ENCODE measurements at places on chromosomes 5 and 9.
A peak's percentile ranks its signal among the peaks of the same experiment; 100 is the strongest.

GRCh38 chr5:15893866-15894265 is 285.7 kb downstream of the MARCHF11 start:
- DNase-seq: no peak

DNA sequence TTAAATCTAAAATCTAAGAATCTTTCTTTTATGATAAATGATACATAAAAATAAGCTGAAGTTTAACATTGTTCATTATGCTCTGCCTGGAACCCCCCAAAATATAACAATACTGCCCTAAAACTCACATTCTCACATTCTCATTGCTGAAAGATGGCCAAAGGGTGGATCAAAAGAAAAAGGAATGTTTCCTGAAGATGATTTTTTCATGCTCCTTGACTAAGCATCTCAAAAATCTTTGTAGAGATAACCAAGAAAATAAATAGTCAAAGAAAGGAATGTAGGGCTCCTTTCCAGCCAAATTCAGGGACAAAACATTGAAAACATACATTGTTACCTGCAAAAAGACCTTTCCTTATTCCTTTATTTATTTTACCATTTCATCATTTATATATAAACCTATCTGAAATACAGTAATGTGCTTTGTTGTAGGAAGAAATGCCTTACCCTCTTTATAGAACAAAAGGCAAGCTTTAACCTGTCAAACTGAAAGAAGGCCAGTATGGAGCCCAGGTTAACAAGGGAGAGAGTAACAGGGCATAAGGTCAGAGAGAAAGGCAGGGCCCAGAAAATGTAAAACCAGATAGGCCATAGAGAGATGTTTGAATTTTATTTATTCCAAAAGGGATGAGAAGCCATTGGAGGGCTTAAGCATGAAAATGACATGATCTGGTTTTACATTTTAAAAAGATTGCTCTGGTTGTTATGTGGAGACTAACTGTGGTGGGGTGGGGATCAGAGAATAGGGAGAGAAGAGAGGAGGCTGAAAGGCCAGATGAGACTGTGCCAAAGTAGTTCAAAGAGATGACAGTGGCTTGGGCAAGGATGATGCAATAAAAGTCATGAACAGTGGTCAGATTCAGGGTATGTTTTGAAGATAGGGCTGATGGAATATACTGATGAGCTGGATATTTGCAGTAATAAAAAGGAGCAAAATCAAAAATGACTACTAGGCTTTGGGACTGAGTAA is 37.3 kb upstream of the CDK5RAP2 start:
- no peak for DNase-seq

- DNase-seq: no peak
Measured at GRCh38 chr5:143513720-143514119, 110.2 kb upstream of the NR3C1 start.

DNA sequence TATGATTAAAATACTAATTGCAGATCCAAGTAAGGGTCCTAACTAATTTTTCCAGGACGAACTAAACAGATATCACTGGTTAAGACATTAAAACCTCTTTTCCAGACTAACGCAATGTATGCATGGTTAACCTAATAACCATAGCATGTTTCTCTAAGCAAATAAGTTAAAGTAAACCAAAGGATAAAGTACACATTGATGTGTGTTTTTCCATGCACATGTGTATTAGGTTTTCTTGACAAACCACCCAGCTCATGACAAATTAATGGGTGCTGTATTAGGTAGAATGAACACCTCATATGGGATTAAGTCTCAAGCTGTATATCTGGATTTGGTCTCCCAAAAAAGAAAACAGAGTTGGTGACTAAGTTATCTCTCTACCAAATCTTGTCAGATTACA is 45.6 kb downstream of the ANKH start:
- DNase-seq: no peak

DNA sequence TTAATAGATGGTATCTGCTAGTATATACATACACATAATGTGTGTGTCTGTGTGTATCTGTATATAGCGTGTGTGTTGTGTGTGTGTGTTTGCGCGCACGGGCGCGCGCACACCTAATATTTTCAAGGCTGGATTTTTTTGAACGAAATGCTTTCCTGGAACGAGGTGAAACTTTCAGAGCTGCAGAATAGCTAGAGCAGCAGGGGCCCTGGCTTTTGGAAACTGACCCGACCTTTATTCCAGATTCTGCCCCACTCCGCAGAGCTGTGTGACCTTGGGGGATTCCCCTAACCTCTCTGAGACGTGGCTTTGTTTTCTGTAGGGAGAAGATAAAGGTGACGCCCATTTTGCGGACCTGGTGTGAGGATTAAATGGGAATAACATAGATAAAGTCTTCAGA is 757 bp downstream of the FXN start:
- DNase-seq: no peak

DNA sequence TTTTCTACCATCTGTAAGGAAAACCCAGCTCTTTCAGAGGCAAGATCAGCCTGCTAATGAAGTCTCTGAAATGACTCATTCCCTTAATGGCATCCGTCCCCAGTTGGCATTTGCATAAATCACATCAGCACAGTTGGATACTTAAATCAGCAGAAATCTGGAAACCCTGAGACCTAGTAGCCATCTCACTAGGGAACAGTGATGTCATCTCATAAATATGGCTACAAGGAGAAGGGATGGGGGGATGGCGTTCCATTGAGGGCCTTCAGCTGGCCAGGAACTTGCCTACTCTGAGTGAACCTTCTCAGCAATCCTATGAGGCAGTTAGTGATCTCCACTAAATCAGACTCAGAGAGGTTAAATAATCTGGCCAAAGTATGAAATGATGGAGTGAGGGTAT is 81.8 kb downstream of the CMYA5 start:
- DNase-seq: no peak

- DNase-seq: no peak
Measured at GRCh38 chr9:4430432-4431261, 59.6 kb upstream of the SLC1A1 start.

GRCh38 chr9:121686930-121687541 is 35.6 kb downstream of the DAB2IP start:
- DNase-seq: peak; percentile 57

DNA sequence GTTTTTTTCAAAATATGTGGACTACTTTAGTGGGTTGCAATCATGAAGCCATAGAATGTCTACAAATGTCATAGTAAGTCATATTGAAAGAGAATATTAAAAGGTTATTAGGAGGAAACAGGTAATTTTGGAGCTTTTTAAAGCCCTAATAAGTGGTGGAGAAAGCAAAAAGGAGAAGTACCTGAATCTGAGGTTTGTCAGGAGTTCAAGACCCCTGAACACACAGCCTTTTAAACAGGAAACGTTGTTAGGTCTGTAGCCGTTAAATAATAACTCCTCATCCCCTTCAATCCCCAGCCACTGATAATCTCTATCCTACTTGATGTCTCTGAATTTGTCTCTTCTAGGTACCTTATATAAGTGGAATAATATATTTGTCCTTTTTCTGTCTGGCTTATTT is 51.1 kb downstream of the SPEF2 start:
- no peak for DNase-seq

DNA sequence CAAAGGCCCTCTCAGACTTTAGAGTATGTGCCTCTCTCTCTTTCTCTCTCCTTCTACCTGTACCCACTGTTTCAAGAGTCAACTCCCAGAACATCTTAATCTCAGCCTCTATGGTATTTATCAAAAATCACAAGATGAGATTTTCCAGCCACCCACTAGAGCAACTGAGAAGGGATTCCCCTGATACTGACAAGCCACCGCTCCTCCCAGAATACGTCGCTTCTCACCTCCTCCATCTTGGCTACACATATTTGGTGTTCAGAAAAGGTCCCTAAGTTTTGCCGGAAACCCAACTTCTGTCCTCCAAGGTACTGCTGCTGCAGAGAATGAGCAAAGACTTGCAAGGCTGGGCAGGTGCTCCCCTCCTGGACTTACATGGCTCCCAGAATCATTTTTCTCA is 6.1 kb downstream of the GARIN3 start:
- DNase-seq: no peak

DNA sequence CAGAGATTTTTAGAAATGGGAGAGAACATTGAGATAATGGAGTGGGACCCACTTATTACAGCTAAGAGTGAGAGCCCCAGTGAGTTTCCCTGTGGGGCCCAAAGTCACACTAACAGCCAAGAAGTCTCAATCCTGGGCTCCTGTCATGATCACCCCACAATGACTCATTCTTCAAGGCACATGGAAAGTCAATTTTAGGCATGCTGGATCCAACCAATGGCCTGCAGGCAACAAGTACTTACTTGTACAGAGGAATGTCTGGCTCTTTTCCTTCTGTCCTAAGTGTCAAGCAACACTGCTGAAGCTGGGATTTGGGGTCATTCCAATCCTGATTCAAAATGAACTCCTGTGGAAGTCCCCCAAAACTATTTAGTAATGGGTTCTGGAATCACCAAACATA is 123.1 kb downstream of the DROSHA start:
- DNase-seq: no peak

DNA sequence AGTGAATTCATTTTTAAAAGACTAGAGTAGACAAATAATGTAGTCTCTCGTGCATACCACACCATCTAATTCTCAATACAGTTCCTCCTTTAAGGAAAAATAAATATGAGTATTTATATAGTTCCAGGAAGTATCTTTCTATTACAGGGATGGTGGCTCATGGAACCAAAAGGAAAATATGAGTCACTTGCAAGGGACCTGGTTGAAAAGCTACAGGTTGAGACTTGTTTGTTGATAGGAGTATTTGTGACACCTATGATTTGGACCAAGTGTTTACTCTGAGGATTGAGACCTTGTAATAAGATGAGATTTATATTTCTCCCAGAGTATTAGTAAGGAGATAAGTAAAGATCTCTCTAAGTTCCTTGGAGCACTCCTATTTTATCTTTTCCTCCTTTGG is 67.4 kb downstream of the CDO1 start:
- DNase-seq: no peak

DNA sequence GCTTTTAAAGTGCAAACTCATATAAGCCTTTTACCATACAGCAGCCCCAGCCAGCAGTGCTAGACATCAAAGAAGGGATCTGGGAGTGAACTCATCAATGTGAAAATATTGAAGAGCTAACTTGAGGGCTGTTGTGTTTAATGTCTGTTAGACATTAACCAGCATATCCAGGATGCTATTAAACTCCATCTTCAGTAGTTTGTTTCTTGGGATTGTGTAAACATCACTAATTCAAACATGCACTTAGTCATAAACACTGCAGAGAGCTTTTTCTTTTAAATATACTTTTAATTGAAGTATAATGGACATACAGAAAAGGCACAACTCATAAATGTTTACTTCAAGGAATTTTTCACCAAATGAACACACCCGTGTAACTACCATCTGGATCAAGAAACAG is 81.8 kb downstream of the TMEM252 start:
- DNase-seq: no peak

- no peak for DNase-seq
Measured at GRCh38 chr5:21623831-21624230, 1229.3 kb downstream of the CDH12 start.

DNA sequence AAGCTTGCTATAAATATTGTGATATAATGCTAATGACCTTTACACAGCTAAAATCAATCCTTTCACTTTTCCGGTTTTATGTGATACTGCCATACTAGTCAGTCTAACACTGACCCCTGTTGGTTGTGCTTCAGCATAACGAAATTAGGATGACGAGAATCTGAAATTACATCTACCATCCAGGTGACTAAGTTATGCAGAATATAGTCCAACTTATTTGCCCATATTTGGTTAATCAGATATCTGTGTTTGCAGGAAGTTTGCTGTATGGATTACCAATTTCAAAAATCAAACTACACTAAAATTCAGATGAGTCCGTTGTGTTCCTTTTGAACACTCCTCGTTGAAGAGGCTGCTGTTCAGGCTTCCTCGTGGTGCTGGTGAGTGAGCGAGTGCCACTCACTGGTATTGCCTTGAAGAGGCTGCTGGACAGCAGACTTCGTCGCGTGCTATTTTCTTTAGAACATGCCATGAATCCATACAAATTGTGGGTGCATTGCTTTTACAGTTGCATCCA is 32.5 kb downstream of the TENT4A start:
- peak; percentile 34 for DNase-seq

- no peak for DNase-seq
Measured at GRCh38 chr9:76415731-76416130, 21.5 kb upstream of the RFK start.

DNA sequence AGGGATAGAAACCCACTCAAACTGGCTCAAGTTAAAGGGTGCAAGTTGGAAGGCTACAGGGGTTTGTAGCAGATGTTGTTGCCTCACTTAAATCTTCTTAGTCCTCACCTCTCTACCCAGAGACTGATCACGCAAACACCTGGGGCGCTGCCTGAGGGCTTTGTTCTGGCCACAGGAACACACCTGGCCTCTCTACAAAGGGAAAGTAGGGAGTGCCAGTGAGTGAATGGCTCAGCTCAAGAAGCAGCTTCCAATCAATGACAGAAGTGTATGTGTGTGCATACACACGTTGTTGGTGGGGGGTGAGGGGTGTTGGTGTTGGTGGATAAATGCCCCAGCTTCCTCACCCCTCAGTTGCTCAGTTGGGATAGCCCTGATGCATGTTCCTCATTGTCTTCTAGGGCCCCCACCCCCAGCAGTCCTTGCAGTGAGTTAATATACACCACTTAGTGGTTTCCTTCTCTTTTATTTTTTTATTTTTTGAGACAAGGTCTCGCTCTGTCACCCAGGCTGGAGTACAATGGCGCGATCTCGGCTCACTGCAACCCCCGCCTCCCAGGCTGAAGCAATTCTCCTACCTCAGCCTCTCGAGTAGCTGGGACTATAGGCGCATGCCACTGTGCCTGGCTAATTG is 30.6 kb upstream of the CTNNA1 start:
- peak; percentile 32 for DNase-seq

DNA sequence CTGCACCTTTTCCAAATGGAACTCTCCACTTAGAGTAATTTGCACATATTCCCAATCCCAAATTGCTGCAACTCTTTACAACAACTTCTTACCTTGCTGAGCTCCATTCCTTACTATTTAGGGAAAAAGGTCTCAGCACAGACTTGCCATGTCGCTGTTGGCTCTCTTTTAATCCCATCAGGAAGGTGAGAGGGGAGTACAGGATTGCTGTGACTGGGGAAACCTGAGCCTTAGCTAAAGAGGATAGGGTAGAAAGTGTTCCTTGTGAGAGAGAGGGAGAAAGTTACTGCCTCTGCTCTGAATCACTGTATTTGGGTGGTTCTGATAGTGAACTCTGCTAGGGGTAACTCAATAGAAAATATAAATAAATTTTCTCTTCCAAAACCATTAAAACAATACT is 43.7 kb upstream of the GABRA1 start:
- DNase-seq: no peak

GRCh38 chr5:131525805-131526204 is 109.2 kb downstream of the RAPGEF6 start:
- DNase-seq: no peak

- DNase-seq: no peak
Measured at GRCh38 chr5:91359962-91360609, 23.0 kb downstream of the ARRDC3 start.

DNA sequence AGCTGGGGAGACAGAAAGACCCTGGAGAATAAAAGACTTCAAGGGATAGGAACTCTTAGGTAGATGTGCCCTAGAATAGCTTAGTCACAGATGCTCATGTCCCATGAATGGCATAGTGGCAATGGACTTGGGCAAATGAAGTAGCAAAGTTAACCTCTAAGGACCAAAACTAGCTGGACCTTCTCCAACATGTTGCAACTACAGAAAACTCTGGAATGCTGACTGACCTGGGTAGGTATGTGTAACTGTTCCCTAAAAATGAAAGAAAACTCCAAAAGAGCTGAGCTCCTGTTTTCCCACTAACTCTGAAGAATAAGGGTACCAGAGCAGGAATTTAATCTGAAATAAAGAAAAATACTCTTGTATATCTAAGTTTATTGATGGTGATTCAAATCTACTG is 12.5 kb upstream of the LPAR1 start:
- no peak for DNase-seq
